GM23248 (cell line): ENCODE measurements at places on chromosomes 3 and 15. TPM values are rescaled to one million over a fixed set of nuclear protein-coding genes. Genes with fewer than 3 reads are reported as not detected.

Gene GOLGA6L10
- under 0.01 and 0.25 TPM in 2 replicates for total RNA-seq

DNA sequence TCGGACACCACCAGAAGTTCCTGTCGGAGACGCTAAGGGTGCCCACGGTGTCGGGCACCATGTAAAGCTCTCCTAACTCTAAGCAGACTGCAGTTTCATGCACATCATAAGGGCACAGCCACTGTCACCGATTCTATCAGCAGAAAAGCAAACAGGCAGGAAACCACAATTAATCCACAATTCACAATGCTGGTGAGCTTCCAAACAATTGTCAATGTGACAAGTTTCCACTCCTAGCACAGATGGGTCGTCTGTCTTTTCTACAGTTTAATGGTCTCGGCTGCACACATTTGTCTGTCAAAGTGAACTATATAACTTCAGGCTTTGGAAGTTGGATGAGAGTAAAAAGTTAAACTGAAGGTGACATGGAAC, 8.8 kb upstream of the OCA2 start:
- no peak overlapping the region for H3K27ac ChIP-seq
- no peaks in the 10 kb centered on the region; the same call in 1 of the 2 replicates for H3K27me3 ChIP-seq
- H3K36me3 ChIP-seq = 0 out of 2 replicates have a peak, but pooled peaks cover 6% of the 10 kb centered on the region

Gene RPP14
- total RNA-seq = 14.9 and 15.7 TPM in 2 replicates

DNA sequence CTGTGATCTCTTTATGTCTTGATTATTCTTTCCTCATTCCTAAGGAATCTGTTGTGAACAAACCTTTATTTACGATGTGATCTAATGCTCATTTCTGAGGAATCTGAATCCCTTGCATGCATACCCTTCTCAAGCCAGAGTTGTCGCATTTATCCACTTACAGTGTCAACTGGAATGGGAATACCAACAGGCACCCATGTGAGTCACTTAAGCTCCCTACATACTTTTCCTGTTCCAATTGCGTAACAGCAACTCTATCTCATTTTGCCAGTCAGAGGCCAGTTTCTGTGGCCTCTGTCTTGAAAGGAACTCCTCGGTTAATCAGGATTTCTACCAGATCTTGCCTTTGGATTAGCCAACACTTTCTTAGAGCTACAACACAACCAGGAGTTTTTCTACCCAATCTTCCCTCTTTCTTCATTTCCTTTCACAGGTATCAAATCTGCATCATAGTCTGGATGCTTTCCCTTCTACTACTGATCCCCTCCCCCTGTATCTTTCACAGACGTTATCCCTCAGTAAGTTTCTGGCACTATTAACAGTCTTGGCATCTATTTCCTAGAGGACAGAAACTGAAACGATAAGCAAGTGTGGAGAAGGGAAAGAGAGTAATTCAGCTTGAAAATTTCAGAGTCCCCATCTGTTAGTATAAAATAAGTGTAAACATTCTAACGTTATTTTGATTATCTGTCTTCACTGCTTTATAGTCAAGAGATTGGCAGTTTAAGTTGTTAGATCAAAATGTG, 66.8 kb upstream of the BCHE start:
- H3K27ac ChIP-seq = no peak overlapping the region
- H3K36me3 ChIP-seq = no peaks in the 10 kb centered on the region
- H3K27me3 ChIP-seq = no peaks in the 10 kb centered on the region
- H3K4me3 ChIP-seq = no peak overlapping the region
- DNase-seq = no peak
- H3K4me1 ChIP-seq = no peaks in the 10 kb centered on the region

- H3K27ac ChIP-seq = no peak overlapping the region
- no peaks in the 10 kb centered on the region for H3K27me3 ChIP-seq
- peaks cover 20% of the 10 kb centered on the region for H3K4me1 ChIP-seq
- H3K36me3 ChIP-seq = 0 out of 2 replicates have a peak, but pooled peaks cover 3% of the 10 kb centered on the region
- no peak overlapping the region for H3K4me3 ChIP-seq
Observed at GRCh38 chr3:55174747-55175146, 246.9 kb upstream of the LRTM1 start.
